GM23338 (cell line): ENCODE measurements at places on chromosomes 11 and 22.

DNA sequence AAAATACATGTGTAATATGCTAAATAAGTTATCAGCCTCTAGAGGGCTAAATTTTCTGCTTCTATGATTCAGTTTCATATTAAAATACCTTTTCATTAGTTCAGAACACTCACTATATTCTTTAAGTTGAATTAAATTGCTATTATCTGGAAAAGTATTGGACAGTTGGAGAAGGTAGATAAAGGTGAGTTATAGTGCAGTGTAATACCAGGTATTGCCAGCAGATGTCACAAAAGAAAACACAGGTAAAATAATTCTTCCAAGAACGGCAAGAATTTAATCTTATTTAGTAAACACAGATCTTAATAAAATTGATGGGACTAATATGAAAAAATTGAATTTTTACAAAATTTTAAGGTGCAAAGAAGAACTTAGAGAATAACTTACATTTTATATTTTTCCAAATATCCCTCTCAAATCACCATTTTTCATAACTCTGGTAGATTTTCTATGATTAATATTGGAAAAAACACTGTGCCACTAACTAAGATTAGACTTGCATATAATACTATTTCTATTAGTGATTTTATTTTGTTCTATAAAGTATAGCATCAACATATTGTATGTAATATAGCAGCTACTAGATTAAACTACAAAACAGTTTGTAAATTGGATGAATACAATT, 1.7 kb upstream of the LRRC4C start:
- DNase-seq = peak; percentile 50

- DNase-seq = peak; percentile 12
Measured at GRCh38 chr11:45984192-45984591, 61.7 kb downstream of the LARGE2 start.

DNA sequence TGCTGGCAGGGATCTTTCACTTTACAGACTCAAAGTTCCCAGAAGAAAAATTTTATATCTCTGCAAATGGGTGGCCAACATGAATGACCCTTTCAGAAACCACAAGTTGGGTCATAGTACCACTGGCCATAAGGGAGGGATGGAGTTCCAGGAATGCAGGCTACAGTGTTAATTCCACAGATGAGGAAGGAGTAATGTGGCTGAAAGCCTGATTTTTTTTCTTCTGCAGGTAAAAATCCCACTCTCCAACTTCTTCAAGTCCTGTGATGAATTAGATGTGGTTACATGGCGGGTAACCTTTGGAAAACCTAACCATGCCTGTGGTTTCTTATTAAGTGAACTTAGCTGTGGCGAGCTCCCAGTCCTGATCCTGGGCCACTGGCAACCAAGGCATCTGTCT, 103.2 kb downstream of the SLC1A2 start:
- DNase-seq = no peak

DNA sequence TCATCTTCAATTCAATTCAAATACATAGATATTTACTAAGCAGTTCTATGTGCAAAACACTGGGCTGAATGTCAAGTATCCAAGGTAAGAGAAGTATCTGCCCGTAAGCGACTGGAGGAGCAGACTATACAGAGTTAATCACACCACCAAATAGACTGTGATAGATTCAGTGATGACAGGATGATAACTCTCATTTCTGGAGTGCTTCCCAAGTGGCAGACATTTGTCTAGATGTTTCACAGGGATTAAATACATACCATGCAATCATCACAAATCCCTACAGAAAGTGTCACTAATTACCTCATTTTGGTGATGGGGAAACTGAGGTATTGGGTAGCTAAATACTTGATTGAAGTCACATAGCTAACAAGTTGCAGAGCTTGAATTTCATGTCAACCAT, 508.7 kb upstream of the TENM4 start:
- no peak for DNase-seq

GRCh38 chr11:66548041-66548440, 1.3 kb downstream of the ACTN3 start:
- DNase-seq = no peak
